NCI-H82 (cell line): ENCODE measurements at places on chromosomes 5 and 9.

DNA sequence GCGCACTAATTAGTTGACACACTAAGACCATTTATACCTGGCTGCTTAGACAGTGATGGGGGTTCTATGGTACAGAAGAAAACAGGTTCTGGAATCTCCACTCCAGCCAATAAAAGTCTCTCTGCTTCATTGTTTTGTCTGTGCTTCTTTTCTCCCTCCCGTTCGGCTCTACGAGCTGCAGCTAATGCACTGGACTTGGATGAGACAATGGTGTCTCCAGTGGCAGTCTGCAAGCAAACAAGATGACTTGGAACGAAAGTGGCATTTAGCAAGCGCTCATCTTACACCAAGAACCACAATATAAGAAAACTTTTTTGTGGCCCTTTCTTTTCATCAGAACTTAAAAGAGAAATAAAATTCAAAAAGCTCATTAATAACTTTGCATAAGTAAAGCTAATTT, 30.2 kb downstream of the GFM2 start:
- DNase-seq = no peak

DNA sequence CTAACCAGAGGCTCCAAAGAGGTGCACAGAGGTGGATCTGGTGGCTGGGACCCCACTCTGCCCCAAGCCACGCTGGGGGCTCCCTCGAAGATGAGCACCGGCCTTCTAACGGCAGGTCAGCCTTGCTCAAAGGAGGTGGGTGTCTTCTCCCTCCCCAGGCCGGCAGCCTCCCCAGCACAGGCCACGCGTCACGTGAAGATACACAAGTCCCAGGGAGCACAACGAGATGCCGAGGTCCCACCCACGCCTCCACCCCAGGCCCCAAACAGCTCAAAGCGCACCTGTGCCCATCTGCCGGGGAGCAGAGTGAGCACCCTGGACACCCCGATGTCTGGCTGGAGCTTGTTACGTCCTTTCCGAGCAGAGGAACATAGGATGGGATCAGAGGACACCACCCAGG, 12.1 kb downstream of the PNPLA7 start:
- no peak for DNase-seq

GRCh38 chr5:29193972-29194371, 1999.5 kb upstream of the CDH6 start:
- no peak for DNase-seq

DNA sequence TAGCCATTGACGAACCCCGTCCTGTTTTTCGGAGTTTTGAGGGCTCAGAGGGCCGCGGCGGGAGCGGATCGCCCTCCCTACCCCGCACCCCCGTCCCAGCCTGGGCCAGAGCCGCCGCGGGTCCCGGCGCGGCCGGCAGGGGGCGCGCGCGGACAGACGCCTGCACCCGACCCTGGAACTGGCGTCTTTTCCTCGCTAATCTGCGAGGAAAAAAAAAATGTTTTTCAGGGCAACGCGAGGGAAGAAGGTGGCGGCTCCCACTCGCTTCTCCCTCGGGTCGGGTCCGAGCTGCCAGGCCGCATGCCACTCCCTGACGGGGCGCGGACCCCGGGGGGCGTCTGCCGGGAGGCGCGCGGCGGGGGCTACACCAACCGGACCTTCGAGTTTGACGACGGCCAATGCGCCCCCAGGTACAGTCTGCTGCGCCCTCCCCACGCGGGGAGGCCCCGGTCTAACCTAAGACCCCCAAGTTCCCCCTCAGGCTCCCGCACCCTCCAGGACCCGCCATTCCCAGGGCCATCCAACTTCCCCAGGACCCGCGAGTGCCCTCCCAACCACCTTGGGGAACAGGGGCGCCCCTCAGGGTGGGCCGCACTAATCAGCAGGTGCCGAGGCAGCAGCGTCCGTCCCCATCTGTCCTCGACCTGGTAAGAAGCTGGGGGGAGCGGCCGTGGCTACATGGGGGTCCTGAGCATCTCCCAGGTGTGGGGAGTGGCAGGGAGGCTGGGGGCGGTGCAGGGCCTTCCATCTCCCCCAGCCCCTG, at the start of gene KCNT1:
TSS of gene KCNT1 (plus strand) at position 227 of the 763 bp plus-strand sequence. CDS start at position 301, 74 bp downstream.
- DNase-seq = peak; percentile 45

GRCh38 chr5:58985759-58986158, 402.9 kb downstream of the RAB3C start:
- no peak for DNase-seq

DNA sequence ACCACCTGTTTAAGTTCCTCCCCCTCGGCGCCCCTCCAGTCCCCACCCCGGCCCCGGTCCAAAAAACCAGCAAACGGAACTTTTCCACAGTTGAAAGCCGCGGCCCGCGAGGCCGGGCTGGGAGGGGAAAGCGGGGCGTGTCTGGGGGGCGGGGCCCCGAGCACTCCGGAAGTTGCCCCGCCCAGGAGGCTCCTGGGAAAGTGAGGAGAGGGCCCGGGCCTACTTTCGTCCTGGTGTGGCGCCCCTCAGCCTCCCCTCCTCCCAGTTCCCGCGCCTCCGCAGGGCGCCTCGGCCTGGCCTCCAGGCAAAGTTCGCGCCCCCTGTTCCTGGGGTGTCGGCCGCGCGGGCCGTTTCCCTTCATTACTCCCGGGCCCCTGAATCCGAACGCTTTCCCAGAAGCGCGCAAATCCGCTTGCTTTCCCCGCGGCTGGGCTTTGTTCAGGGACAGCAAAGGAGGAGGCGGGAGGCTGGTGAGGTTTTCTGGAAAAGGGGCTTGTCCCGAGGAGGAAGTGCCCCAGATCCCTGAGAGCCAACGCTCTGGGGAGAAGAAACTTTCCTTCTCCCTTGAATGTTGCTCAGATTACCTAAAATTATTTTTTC, 4.5 kb upstream of the DMRT3 start:
- DNase-seq = no peak

- DNase-seq = no peak
Measured at GRCh38 chr9:28868228-28868990, 1295.1 kb upstream of the C9orf72 start.

DNA sequence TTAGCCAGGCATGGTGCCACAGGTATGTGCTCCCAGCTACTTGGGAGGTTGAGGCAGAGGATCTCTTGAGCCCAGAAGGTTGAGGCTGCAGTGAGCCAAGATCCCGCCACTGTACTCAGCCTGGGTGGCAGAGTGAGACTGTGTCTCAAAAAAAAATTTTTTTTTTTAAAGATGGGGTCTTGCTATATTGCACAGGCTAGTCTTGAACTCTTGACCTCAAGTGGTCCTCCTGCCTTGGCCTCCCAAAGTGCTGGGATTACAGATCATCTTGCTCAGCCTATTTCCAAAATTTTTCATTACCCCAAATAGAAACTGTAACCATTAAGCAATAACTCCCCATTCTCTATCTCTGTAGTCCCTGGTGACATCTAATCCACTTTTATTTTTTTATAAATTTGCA, 4.4 kb upstream of the TBC1D13 start:
- DNase-seq = no peak

DNA sequence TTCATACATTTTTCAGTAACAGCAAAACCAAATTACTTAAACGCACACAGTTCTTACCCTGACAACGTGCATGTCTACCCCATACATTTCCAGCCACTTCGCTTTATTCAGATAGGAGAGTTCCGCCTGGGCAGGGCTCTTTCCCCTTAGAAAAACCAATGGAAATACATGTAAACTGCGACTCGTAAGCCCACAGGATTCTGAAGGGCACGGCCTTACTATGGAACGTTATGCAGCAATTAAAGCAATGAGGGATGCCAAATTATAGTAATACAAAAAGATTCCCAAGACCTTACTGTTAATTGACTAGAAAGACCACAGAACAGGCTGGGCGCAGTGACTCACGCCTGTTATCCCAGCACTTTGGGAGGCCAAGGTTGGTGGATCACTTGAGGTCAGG, 64.5 kb downstream of the EPB41L4B start:
- DNase-seq = no peak

- peak; percentile 78 for DNase-seq
Measured at GRCh38 chr9:122213589-122214413, 15.0 kb downstream of the LHX6 start.

DNA sequence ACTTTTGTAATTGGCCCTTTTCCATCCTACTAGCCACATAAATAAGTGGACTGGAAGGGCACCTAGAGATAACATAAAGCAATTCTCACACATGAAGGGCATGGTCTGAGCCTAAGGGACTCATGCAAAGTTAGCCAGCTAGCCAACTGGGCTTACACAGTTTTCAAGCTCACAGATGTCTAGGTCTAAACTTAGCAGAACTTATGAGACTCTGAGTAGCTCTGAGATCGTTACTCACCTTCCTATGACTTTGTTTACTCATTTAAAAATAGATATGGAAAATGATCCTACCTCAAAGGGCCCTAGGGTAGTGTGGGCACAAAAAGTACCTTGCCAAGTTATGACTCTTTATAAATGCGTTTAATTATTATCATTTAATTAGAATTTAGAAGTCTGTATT, 410.4 kb upstream of the MPDZ start:
- no peak for DNase-seq

GRCh38 chr5:68405784-68406743, 190.5 kb downstream of the PIK3R1 start:
- no peak for DNase-seq

DNA sequence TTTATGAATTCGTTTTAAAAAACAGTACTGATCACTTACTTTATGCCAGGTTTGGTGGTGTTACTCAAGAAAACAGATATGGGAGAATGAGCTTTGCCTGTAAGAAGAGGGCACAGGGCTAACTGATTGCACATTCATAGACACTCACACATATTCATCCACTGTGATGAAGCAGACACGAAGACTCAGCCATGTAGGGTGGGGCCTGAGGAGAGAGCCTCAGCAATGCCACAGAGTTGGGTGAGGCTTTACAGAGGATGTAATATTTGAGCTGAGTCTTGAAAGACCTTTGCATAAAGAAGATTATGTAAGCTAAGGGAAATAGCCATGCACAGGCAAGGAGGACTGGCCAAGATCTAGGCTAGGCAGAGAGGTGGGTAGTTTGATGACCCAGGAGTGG, 472.8 kb downstream of the PSAT1 start:
- DNase-seq = peak; percentile 13

DNA sequence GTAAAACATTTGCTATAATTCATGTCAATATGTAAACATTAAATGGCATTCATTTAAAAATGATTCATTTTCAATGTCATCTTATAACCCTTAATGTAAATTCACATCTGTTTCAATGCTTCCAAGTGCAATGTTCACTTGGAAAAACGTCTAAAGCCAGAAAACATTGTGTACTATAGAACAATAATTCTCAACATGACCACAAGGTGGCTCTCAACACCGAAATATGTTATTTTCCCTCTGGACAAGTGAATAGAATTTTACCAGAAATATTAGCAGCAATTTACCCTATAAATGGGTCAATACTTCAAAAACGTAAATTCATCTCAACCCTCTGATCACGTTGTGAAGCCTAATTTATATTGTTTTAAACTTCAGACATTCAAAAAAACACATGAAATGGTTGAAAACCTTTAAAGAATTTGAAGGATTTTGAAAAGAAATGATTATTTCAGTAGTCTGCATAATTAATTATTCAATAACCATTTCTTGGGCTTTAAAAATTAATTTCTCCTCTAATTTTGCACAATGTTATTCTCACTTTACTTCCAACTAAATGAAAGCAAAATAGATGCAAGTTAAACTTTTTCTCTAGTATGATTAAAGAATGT, 11.0 kb downstream of the CDH10 start:
- DNase-seq = peak; percentile 66

DNA sequence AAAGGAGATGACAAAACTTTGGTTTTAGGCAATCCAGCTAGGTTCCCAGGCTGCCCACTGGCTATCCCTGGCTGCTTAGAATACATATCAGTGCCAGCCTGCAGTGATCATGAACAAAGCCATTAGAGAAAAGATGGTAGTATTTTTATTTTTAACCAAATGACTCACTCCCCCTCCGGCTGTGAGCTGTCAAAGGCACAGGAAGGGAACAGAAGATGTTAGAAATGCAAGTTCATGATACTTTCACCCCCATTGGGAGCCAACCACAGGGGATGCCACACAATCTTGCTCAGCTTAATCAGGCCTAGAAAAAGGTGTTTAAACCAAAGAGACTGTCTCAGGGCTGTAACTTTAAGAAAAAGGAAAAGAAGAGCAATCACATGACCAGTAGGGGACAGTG, 70.3 kb upstream of the ASTN2 start:
- DNase-seq = no peak

- DNase-seq = no peak
Measured at GRCh38 chr9:7174884-7175283, 417.1 kb downstream of the KDM4C start.

GRCh38 chr9:129806061-129806460, 3.1 kb downstream of the TOR1B start:
- DNase-seq = no peak

GRCh38 chr9:87160148-87161102, 213.1 kb upstream of the GAS1 start:
- DNase-seq = no peak

DNA sequence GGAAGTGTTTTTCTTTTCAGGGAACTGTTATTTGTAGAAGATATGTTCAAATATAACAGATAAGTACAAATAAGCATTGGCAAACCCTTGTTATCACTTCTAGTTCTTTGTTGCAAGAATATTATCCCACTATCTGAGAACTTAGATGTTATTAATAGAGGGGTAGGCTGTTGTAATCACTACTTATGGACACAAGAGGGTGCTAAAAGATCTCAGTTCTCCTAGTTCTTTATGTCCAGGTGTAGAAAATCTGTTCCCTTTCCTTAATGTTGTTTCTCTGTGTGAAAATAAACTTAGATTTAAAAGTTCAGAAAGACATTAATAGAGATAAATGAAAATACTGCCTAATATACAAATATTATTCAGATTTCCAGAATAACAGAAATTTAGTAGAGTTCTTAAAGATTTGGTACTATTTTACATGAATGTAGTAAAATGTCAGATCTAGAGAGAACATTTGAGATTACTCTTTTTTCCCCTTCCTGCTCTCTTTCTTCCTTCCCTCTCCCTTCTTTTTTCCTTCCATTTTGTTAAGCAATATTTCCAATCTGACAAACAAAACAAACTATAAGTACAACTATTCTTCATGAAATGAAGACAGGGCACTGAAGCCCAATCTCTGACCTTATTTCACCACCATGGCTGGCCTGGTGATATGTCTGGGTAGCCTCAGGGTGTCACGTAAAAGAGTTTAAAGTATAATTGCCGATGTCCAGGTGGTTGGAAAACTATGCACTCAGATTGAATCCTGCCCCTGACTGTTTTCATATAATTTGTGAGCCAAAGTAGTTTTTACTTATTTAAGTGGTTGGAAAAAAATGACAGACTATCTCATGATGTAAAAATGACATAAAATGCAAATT, 43.6 kb upstream of the C5orf46 start:
- DNase-seq = peak; percentile 73

GRCh38 chr5:146624179-146624578, 108.2 kb upstream of the GPR151 start:
- DNase-seq = no peak

DNA sequence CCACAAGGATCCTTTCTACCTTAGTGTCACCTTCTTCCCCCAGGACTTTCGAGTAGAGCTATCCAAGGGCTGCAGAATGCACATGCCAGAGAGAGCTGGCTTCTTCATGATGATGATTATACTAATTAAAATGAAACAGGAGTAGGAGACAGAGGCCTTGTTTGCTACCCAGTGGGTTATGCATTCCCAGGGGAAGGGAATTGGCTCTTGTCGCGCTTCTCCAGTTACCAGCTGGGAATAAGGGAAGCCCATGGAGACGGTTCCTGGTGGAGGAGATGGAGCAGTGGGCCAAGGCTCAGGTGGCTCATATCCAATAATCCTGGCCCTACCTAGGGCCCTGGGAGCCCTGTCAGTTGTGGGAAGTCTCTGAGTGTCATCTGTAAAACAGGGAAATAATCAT, 65.1 kb downstream of the WWC1 start:
- DNase-seq = peak; percentile 11
